ENCODE measurements at places on chromosomes 1 and 21.

DNA sequence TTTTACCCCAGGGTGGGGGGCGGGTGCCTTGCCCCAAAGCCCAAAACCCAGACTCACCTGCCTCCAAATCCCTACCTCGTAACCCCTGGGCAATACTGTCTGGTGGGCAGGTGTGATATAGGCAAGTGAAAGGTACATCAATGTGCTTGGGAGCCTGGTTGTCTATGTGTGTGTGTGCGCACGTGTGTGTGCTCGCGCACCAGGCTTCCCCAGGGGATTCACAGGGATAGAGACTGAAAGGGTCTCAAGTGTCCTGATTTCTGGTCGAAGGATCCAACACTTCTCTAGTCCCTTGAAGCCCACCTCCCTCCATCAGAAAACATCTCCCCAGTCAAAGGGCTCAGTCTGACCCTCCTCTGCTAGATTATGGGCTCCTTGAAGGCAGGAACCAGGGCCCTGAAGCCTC lies 28.9 kb upstream of the EPB41 start:
- no peak for DNase-seq

DNA sequence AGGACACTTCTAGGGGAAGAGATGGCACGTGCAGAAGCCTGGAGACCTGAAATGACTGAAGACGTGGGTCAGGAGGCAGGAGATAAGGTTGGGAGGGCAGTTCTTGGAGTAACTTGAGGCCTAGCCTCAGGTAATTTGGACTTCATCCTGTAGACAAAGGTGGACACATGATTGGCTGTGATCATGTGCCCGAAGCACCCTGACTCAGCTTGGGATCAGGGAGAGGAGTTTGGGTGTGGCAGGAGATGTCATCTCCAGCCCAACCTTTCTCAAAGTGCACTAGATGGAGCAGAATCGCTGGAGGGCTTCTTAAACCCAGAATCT lies 1.5 kb downstream of the SLC66A1 start:
- DNase-seq = no peak

DNA sequence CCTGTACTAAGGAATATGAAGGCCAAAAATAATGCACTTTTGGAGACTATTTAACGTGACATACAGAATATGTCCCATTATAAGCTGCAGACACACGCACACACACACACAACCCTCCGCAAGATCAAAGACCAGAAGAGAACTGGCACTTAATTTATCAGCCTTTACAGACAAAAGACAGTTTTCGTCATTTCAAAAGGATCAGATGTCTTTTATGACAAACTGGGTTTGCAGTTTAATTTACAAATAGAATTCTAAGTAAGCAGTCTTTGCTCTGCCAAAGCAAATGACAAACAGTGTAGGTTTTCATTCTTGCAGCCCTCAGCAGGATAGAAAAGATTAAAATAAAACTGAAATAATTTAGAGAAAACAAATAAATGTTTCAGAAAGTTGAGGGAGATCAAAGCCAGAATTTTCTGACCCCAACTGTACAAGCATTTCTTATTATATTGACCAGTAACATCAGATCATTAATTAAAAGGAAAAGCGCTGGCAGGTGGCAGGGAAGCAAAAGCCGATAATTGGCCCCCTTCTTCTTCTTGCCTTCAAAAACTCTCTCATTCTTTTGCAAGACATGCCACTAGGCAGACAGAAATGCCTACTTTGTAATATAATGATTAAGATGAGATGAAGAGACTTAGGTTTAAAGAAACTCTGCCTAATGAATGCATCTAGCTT lies 169.0 kb downstream of the DENND1B start:
- no peak for DNase-seq

DNA sequence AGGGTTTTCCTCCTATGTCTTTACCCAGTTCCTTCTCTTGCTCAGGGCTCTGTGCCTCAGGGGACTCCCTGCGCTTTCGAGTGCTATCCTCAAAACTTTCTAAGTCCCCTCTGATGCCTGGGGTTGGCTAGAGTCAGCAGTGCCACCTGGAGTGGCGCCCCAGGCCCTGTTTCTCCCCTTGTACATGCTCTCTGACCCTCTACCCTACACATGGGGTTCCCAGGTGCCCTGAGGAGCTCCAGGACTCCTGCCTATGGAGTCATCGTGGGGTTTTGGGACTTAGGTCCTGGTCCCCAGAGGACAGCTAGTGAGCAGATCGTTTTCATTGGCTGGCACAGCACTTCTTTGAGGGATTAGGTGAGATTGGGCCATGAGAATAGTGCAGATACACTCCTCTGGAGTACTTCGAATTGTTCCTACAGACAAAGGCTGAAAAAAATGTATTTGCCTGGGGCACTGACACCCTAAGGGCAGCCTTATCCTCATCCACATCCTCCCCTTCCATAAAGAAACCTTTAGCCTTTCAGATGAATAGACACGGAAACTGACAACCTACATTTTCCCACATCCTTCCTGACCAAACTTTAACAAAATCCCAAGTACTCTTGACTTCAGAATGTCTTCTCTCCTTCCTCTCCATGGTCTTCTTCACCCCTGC lies 41.5 kb downstream of the LGR6 start:
- no peak for DNase-seq

DNA sequence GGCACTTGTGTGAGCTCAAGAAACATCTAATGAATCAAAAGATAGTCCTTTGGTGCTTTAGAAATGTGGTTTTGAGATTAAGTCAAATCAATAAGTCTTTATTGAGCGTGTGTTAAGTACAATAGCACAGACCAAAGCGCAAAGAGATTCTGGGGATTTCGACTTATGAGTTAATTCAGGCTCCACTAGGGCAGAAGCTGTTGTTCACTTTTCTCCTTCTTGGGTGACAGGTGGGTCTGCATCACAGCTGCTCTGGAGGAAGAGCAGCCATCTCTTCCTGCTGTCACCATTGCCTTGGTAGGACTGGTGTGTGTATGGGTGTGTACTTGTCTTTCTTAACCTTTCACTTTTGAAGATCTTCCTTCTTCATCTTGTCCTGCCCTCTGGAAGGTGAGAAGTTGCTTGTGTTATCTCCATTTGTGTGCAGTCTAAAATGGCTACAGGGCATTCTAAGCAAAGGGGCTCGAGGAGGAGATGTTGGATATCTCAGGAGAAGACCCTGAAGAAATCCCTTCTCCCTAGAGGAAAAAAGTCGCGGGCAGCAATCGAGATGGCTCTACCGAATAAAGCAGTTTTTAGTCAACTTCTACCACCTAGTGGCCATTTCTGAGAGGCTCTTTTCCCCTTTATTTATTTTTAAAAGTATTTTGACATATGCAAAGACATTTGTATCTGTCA lies 22.9 kb upstream of the DISC1 start:
- no peak for DNase-seq

- no peak for DNase-seq
Observed at GRCh38 chr1:119535381-119535780, 28.4 kb downstream of the HSD3B1 start.

DNA sequence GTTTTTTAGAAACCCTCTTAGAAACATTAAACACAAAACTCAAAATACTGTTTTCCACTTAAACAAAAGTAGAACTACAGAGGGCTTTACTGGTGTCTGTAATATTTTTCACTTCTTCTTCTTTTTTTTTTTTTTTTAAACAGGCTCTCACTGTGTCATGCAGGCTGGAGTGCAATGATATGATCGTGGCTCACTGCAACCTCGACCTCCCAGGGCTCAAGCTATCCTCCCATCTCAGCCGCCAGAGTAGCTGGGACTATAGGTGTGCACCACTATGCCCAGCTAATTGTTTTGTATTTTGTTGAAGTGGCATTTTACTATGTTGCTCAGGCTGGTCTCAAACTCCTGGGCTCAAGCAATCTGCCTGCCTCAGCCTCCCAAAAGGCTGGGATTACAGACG lies 194.8 kb downstream of the DAB1 start:
- DNase-seq = no peak

GRCh38 chr1:9985001-9985400 lies 12.0 kb upstream of the RBP7 start:
- no peak for DNase-seq

Data from activated T-cell treated with anti-CD3 and anti-CD28 coated beads for 24 hours (primary cell).